ENCODE measurements at places on chromosomes 6 and 20.

DNA sequence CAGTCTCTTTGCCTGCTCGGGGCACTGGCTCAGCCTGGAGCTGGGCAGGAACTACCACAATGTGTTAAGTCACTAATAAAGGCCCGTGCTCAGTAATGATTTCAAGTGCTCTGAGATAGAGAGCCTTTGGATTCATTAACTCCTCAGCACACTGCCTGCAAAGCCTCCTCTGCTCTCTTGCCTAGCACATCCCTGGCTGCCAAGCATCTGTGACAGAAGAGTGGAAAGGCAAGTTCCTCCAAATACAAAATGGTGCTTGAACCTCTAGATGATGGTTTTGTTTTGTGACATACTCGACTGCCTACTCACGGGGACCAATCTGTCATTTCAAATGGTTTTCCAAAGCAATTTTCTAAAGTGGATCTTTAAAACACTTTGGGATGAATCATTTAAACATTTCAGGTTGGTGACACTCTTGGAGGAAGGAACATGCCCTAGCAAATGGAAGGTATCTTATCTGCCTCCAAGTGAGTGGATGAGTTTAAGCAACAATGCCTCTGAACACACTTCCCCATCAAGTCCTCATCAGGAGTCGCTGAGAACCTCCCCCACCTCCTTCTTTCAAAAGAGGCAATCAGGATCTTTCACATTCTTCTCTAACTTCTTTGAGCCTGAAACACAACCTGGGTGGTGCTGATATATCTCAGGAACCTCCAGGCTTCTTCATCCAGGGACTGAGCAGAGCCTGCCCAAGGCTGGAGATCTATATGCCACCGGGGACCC, 35.8 kb downstream of the METTL24 start:
- no peak for DNase-seq

DNA sequence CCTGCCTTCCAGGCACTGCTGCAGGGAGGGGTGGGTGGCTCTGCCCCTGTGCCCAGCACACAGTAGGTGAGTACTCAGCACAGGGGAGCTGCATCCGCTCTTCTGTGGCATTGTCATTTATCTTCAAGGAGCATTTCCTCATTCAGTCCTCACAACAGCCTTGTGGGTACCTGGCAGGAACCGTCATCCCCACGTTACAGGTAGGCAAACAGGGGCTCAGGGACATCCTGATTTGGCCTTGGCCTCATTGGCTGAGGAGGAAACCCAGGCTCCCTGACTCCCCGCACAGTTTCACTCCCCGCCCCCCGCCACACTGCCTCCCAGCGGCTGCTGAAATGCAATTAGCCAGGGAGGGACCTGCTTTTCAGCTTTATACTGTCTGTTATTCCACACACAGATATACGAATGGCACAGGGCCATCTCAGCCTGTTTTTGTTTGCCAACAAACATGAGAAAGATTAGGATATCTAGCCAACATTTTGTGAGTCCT, 24.2 kb upstream of the PNPLA1 start:
- no peak for DNase-seq

DNA sequence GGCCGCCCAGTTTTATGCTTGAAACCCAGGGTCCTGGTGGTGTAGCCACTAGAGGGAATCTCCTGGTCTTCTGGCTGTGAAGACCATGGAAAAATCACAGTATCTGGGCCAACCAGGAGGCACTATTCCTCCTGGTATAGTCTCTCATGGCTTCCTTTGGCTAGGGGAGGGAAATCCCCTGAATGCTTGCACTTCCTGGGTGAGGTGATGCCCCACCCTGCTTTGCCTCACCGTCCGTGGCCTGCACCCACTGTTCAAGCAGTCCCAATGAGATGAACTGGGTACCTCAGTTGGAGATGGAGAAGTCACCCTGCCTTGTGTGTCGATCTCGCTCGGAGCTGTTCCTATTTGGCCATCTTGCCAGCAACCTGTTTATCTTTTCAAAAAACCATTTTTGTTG, 10.1 kb upstream of the ZNF337 start:
- DNase-seq: no peak

- DNase-seq: no peak
These were observed 7.8 kb downstream of the KCNG1 start for GRCh38 chr20:51014797-51015722.

DNA sequence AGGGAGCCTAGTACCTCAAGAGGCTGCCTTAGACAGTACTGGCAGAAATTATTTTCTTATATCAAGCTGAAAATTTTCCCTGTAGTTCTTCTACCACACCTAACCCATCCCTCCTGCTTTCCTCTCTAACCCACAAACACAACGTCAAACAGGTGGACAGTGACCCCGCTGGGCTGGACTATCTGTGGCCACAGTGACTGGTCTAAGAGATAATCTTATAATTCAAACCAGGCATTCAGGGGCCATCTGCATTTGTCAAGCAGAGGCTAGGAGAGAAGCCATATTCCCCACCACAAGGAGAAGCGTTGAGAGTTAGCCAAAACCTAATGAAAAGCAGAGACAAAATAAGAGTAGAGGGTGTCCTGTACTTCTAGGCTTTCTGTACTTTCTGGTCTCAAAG, 8.2 kb downstream of the HDDC2 start:
- no peak for DNase-seq

DNA sequence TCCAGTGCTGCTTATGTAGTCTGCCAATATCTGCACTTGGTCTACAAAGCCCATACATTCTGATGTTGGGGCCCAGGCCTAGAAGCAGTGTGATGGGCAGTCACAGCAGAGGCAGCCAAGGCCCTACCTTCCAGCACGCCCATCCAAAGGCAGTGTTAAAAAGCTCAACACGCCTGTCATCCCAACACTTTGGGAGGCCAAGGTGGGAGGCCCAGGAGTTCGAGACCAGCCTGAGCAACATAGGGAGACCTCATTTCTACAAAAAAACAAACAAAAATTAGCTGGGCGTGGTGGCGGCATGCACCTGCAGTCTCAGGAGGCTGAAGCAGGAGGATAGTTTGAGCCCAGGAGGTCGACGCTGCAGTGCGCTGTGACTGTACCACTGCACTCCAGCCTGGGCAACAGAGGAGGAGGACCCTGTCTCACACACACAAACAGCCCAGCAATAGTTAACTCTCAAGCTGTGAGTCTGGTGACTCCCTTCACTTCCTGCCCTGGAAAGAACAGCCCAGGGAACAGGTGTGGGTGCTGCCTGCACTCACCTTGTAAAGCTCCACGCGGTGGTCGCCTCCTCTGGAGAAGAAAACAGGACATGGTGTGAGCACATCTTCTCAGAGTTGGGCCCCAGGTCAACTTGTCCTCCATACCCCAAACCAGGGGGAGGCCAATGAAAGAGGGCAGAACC, 68.8 kb downstream of the PYGB start:
- DNase-seq: no peak

GRCh38 chr6:72466971-72467566, 154.8 kb upstream of the KCNQ5 start:
- DNase-seq: no peak

DNA sequence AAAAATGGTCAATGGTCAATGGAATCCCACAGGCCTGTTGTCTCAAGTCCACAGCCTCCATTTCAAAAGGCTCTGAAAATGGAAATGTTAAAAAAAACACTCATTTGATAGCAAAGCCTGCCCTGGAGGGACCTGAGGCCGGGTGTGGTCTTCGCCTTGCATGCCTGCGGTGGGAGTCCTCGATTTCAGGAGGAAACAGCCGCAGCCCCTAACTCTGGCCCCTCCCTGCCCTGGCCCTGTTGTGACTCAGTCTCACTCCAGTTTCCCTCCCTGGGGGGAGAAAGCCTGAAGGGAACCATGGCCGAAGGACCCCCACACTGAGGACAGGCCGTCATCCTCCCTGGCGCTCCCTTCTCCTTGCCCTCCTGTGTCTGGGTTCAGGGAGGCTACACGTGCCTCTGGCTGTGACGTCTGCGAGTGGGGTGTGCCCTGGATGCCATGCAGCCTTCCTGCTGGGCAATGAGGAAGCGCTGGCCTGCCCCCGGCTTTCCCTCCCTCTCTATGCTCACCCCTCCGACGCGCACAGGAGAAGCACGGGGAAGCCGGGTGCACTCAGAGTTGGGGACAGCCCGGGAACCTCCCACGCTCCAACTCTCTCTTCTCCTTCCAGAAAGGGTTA, 9.2 kb downstream of the BHLHE23 start:
- DNase-seq: no peak

DNA sequence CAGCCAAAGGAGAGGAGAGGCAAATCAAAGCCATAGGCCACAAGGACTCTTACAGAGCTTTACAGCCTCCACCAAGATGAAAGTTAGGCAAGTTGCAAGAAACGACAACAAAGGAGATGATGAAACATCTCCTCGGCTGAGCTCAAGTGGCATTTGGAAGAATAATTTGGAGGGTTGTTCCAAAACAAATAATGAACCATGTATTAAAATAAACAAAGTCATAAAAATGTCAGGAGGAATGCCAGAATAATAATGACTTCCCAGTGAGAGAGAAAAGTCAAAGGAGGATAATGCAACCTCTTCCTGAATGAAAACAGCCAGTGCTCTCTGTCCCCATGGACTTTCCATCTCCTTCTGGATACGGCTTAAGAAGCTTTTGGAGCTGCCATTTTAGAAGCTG, 371.4 kb upstream of the ID4 start:
- no peak for DNase-seq

- DNase-seq: no peak
These were observed 18.0 kb upstream of the HLA-A start for GRCh38 chr6:29924287-29924686.

- DNase-seq: no peak
These were observed 356.3 kb upstream of the IRAK1BP1 start for GRCh38 chr6:78511009-78511408.

- no peak for DNase-seq
These were observed 57.8 kb upstream of the PLCB4 start for GRCh38 chr20:9011121-9011520.

DNA sequence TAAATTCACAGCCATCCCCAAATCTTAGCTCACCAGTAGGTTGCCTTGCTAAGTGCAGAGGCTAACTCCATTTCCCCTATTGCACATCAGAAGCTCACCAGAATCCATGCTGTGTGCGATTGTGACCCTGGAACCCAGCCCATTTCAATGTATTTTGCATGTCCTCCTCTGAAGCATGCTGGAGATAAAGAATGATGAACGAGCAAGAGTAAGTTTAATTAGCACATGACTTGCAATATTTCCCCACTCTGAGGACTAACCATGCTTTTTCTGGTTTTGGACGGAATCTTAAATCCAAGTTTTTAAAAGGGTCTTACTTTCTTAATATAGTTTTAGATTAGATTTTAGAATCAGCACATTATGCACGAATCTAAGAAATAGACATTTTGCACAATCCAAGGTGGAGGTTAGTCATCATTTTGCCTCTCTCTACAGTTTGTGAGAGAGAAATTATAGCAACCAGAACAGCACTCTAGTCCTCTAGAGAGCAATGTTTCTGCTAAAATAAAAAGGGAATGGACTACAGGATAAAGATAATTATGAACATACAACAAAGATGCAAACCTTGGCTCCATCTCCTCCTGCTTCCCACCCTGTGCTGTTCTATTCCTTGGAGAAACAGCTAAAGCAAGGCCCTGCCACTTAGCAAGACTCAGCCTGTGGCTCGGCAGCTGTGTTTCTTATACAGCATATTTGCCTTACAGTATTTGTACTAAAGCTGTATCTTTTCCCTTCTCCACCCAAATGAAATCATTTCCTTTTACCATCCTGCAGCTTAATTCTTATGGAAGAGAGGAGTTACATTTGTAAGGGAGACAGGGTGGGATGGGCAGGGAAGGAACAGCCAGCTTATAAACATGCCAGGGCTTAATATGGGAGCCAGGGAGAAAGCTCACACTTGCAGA, 24.9 kb upstream of the LAMA4 start:
- no peak for DNase-seq

GRCh38 chr6:121800047-121800446, 364.6 kb downstream of the GJA1 start:
- no peak for DNase-seq

GRCh38 chr20:40284611-40285010, 404.4 kb downstream of the MAFB start:
- DNase-seq: no peak

DNA sequence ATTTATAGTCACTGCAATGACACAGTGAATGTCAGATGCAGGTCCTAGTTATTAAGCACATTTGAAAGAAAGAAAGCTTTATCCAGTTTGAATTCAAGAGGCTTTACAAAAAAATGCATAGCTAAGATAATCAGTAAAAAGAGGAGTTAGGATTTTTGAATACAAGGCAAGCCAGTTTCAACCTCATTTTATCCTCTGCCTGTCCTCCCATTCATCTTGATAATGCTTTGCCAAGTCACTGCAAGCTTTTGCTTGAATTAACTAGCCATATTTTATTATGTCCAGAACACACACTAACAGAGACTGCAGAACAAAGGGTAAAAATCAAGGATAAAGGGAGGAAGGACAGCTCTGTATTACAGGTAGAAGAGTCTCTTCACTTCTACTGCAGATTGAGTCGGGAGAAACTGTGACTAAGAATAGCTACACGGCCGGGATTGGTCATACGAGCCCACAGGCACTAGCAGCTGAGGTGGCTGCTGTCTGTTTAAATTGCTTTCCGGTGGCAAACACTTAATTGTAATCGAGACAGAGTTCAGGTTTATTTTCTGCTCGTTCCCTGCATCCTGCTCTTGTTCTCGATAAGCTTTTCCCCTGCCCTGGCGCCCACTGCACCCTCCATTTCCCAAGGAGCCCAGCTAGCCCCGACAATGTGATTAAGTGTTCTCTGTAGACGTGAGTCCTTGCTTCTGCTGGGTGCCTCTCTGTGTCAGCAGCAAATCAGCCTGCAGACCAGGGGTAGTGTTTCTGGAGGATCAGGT, 30.5 kb upstream of the AKAP12 start:
- DNase-seq: no peak

GRCh38 chr6:107267634-107268033, 152.3 kb upstream of the BEND3 start:
- DNase-seq: no peak

DNA sequence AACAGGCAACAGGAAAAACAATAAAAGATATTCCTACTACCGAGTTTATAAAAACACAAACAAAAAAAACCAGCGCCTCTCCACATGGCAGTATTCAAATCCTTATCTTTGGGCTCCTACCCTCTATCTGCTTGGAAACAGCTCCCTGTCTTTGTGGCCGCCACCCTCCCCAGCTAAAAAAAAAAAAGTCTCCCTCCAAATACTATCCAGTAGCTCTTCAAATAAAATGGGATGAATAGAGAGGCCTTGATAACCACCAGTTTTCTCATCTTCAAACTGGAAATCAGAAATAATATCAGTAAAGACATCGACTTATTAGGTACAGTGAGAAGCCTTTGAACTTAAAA, 96.2 kb downstream of the PSMG4 start:
- no peak for DNase-seq

- DNase-seq: no peak
These were observed 126.0 kb upstream of the KCNG1 start for GRCh38 chr20:51148941-51149340.

DNA sequence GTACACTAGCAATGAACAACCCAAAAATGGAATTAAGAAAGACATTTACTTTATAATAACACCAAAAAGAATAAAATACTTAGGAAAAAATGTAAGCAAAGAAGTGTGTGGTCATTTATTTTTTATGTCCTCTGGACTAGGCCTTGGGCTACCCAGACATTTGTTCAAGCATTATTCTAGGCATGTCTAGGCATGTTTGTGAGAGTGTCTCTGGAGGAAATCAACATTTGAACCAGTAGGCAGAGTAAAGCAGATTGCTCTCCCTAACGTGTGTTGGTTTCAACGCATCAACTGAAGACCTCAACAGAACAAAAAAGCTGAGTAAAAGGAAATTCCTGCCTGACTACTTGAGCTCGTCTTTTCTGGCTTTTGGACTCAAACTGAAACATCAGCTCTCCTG, 84.5 kb downstream of the ANKEF1 start:
- DNase-seq: no peak

Measured in type B pancreatic cell (in vitro differentiated cells).